ENCODE measurements at places on chromosomes 3 and 15.
A peak's percentile ranks its signal among the peaks of the same experiment; 100 is the strongest.

- no peak for DNase-seq
Observed at GRCh38 chr15:40183636-40184463, 23.0 kb downstream of the BUB1B start.

DNA sequence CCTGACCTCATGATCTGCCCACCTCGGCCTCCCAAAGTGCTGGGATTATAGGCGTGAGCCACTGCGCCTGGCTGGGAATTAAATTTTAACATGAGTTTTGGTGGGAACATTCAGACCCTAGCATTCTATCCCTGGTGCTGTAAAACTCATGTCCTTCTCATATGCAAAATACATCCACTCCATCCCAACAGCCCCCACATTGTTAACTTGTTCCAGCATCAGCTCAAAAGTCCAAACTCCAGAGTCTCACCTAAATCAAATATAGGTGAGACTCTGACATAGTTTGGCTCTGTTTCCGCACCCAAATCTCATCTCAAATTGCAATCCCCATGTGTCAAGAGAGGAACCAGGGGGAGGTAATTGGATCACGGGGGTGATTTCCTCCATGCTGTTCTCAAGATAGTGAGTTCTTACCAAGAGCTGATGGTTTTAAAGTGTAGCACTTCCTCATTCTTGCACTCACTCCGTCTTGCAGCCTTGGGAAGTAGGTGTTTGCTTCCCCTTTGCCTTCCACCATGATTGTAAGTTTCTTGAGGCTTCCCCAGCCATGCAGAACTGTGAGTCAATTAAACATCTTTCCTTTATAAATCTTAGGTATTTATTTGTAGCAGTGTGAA, 96.2 kb upstream of the PLCL2 start:
- DNase-seq = no peak

DNA sequence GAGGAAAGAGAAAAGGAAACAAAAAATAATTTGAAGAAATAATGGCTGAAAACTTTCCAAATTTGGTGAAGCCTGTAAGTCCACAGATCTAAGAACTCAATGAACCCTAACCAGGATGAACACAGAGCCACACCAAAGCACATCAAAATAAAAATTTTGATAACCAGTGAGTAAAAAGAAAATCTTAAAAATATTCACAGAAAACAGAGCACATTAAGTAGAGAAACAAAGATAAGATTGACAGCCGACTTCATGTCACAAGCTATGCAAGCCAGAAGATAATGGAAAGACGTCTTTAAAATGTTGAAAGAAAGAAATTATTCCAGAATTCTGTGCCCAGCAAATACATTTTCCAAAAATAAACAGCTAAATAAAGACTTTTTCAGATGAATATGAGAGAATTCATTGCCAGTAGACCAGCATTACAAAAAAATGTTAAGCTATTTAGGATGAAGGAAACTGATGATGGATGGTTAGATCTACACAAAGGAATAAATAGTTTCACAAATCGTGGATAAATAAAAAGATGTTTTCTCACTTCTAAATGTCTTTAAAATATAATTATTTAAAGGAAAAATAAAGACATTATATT, 140.2 kb upstream of the SKOR1 start:
- no peak for DNase-seq

- DNase-seq = no peak
Observed at GRCh38 chr3:13299531-13300155, 120.5 kb downstream of the NUP210 start.

GRCh38 chr3:115659253-115660220, 36.2 kb downstream of the GAP43 start:
- no peak for DNase-seq

- DNase-seq = no peak
Observed at GRCh38 chr3:151009981-151010380, 37.5 kb upstream of the CLRN1 start.

- no peak for DNase-seq
Observed at GRCh38 chr3:108051005-108051404, 39.8 kb downstream of the CD47 start.

DNA sequence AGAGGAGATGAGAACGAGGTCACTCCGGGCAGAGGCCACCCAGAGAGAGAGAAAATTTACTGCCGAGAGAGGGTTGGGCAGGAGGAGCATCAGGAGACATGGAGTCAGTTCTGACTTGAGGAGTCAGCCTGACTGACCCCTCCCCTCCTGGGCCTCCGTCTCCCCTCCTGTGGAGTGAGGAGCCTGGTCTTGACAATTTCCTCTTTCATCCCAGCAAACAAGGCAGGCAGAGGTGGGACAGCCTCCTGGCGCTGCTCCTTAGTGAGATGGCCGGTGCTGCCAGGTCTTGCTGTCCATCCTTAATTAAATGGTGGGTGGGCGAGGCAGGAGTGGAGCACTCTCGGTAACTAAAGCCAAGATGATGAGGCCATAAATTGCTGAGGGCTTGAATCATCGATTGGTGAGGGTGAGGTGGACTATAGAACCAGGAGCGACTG, 60.6 kb downstream of the CYP11A1 start:
- no peak for DNase-seq

DNA sequence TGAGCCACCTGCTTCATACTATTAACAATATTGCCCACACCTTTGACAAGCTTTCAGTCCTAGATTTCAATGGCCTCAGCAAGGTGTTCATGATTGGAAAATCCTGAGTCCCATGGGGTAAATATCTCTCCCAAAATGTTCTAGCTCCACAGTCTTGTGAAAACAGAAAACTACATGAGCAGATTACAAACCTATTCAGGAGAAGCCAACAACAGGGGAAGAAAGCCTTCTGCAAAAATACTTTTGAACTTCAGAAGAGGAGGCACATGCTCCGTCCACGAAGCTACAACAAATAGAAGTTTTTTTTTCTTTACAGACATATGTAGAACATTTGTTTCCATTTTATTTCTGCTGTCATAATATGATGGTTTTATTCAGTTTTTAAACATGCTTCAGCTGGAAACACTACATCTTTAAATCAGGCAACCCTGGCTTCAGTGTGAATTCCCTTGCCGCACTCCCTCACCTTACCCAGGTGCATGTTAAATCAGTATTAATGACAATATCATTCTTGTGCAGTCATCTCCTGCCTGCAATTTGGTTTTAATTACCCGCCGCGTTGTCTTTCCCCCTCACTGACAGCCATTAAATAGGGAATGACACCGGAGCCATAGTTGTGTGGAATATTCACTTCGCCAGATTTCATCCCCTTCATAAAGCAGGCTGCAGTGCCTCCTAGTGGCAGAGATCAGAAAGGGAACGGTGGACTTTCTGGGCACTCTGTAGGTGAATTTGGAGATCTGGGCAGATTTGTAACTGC, 725.5 kb upstream of the ARRDC4 start:
- no peak for DNase-seq

- DNase-seq = no peak
Observed at GRCh38 chr15:29159771-29160455, 109.7 kb downstream of the NSMCE3 start.

DNA sequence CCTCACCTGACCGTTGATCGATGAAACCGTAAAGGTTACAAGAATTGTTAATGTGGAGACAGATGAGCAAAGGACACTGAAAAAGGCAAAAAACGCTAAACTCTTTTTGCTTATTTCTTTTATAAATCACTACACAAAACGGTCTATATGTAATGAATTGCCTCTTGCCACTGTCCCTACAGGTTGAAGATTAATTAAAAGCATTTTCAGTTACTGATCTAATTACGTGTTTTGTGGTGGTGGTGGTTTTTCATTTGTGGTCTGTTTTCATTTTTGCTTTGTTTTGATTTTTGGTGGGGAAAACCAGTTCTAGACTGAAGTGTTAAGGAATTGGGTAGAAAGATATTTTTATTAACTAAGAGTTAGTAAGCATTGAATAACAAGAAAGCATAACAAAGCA, 299.2 kb upstream of the LRRN1 start:
- DNase-seq = no peak

GRCh38 chr3:127478922-127479321, 111.6 kb downstream of the TPRA1 start:
- no peak for DNase-seq

- no peak for DNase-seq
Observed at GRCh38 chr3:173976281-173976680, 578.7 kb downstream of the NLGN1 start.

DNA sequence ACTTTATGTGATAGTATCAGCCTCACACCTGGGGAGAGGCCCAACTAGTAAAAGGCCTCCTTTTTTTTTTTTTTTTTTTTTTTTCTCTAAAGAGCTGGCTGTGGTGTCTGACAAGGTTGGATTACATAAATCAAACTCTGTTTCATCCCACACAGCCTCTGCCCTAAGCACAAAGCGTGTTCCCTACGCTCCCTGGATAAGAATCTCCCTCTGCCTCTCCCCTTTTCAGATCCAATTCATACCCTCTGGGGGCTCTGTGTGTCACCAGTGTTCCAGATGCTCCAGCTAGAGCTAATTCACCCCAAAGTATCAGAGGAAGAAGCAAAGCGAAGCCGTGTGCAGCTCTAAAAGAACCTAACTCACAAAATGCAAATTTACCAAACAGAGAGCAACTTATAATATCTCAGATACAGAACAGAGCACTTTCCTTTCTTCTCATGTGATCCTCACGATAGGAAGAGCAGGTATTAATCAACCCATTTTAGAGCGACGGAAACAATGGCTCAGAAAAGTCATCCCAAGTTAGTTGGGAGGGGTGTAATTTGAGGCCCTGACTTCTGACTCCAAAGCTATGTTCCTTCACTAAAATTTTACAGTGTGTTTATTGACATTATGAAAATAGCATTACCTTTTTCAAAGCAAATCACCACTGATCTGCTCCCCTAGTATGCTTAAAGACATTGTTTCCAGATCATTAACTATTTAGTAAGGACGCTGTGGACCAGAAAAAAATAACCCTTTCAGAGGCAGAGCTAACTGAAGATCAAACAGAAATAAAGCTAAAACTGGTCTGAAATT, 12.4 kb downstream of the BMF start:
- no peak for DNase-seq

DNA sequence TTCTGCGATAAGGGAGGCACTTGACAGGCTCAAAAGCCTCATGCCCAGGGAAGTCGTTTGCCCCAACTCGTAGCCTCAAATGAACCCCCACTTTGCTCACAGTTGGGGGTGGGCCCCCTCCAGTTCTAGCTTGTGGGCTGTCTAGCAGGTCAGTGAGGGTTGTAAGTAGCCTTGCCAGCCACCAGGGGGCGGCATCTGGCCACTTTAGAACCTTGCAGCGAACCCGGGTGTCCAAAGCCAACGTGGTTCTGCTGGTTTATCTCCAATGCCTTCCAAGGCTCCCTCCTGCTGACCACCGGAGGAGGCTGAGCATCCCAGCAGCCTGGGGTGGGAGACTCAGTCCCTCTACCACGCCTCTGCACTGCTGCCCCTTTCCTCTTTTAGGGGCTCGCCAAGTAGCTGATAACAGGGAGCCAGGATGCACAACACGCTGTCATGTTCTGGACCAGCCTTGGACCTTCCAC, 9.2 kb upstream of the RBSN start:
- peak; percentile 56 for DNase-seq

DNA sequence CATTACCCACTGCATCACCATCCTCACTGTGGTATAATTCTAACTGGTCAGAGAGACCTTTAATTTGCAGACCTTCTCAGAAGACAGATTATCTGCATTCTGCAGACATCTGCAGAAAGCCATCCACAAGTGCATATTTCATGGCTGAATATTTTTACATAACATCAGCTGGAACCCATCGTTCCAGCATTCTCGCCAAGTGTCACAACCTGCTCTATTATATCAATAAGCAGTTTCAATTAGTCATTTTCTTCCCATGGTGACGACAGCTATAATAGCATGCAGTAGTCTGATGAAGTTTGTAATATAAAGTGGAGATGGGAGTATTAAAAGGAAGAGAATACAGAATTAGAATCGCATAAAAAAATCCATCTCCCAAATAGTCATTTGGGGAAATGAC, 334.7 kb downstream of the FHIT start:
- DNase-seq = no peak

DNA sequence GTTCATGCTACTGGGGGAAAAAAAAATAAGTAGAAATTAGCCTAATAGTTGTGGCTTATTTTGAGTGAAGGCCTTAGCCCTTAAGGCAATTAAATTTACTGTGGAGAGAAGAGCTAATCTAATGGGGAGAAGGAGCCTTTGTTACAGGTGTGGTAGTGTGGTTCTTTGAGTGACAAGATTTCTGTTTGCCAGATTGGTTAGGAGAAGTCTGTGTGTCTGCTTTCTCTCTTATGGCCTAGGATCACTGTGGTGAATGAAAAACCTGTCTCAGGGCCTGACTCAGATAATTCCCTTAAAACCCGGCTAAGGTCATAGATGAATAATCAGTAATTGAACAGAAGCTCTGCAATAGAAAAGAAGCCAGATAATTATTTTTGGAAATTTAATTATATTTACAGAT, 27.0 kb downstream of the OPA1 start:
- DNase-seq = no peak

GRCh38 chr15:64857421-64857820, 15.7 kb downstream of the PLEKHO2 start:
- DNase-seq = no peak

- no peak for DNase-seq
Observed at GRCh38 chr15:65558336-65558735, 28.1 kb downstream of the HACD3 start.

- no peak for DNase-seq
Observed at GRCh38 chr3:36907911-36908646, 36.8 kb downstream of the TRANK1 start.

DNA sequence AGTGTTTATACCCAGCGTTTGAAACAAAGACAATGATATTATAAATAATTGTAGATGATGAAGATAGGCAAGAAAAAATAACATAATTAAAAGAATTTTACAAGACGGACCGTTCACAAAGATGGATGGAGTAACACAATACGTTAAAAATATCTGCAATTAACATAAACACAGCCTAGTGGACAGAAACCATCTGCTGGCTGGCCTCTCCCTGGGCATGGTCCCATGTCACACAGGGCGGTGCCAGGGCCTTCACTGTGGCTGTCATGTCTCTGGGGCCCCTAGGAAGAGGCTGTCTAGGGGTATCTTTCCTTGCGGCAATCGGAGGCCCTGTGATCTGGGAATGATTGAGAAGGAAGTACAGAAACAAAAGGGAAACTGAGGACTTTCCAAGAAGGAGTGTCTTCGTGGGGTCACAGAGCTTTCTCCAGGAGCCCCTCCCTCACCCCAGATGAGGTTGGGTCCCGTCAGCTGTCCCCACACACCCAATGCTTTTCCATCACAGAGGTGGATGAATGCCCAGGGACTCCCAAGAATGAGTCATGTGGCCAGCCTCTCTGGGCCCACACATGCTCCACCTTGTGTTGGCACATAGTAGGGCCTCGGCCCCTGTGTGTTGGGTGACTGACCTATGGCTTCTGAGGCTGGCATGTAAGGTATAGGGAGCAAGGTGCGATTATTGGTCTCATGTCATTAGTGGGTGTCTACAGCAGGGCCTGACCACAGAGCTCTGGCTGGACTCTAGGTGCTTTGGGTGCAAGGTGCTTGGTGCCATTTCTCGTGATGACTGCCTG, 87.1 kb downstream of the DNAJB8 start:
- DNase-seq = no peak

DNA sequence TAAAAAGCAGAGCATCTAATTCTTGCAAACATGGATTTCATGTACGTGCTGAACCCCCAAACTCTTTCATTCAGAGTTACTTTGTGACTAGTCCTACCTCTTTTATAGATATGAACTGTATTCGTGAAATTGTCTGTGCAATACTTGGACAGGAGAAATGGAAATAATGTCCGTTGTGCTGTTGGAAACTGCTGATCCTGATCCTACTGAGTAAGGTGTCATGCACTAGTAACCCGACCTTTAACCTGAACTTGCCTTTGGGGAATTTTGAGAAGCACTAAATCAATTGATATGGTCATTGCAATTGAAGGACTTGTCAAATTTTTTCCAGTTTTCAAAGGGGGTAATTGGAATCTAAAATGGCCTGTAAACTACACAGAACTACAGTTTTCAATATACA, 856.4 kb downstream of the ROBO1 start:
- no peak for DNase-seq

GRCh38 chr3:122415104-122415744, 638 bp downstream of the WDR5B start:
- DNase-seq = no peak

Data from stimulated activated CD4-positive, alpha-beta T cell treated with anti-CD3 and anti-CD28 coated beads, Interleukin-1b, Interleukin-23, amount 100 ng/mL, for 1 hour (primary cell).